Esophagus squamous epithelium (tissue), 5 donors: ENCODE measurements at places on chromosomes 12 and 14. TPM values are rescaled to one million over a fixed set of nuclear protein-coding genes. Genes with fewer than 3 reads are reported as not detected.

The KRT81 gene
- not detected for total RNA-seq

- DNase-seq = no peak
Measured at GRCh38 chr12:57803319-57803893, 15.1 kb downstream of the AVIL start.

The LTBP2 gene
- total RNA-seq = 41.6 TPM

The DLGAP5 gene
- 4.6 TPM for total RNA-seq

DNA sequence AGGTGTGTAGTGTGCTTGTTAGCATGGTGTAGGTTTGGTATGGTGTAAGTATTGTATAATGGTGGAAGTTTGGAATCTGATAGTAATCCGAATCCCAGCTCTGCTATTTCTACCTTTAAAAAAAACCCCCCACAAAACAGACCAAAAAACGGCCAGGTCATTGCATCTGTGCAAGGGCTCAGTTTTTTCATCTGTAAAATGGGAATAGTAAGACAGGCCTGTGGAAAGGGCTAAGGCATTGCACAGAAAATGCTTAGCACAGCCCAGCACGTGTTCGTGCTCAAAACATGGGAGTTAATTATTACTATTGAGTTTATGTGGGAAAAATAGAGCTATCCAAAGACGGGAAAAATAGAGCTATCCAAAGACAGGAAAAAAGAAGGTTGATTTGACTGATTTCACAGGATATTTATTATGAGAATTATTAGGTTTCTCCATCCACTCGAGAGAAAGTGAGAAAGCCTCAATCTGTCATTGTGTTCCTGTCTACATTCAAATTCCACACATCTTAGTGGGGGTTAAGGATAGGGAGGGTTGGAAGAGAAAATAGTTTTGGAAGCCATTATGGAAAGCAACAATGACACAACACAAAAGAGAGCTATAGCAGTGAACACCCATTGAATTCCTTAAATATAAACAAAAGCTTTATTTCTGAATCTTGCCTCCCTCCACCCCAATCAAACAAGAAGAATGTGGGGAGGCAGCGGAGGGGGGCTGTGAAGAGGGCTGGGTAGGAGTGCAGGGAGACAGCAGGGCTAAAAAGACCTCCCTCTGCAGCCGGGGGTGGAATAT, 126.8 kb upstream of the MAX start:
- DNase-seq = no peak
